ENCODE measurements at places on chromosomes 6 and 20. TPM values are rescaled to one million over a fixed set of nuclear protein-coding genes. Genes with fewer than 3 reads are reported as not detected.

The RAB44 gene
- not detected for total RNA-seq

The GPR6 gene
- total RNA-seq: not detected

The TDRD6 gene
- 1.2 TPM for total RNA-seq

The SLC17A1 gene
- not detected for total RNA-seq

The PREX1 gene
- 21.1 TPM for total RNA-seq

The HCRTR2 gene
- 14.3 TPM for total RNA-seq

The FRS3 gene
- 6.7 TPM for total RNA-seq
